Suprapubic skin (tissue), 4 donors: ENCODE measurements at places on chromosomes 5 and 9.

DNA sequence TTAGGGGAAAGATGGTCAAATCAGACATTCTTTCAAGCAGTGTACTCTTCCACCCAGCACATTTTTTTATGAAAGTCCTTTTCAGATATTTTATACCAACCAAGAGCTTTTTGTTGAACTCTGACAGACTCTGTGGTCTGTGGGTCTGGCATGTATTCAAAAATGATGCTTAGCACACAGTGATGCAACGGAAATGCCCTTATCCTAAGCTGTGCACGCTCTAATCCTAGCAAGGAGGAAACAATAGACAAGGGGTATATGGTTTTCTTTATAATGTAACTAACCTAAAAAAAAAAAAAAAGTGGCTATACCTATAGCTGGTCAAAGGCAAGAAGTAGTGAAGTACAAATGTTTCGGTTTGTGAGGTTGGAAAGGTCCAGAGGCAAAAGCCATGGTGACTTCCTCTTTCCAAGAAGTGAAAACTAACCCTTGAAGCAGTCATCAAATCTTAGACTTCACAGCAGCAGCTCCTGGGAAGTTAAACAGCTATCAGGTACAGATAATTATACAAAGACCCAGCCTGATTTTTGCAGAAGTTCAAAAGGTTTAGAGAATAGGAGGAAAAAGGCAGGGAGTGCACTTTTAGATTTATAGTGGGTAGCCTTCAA, 82.5 kb downstream of the SEMA6A start:
- DNase-seq, result no peak
- no peak overlapping the region for H3K27ac ChIP-seq
- no peaks in the 10 kb centered on the region for H3K27me3 ChIP-seq
- H3K36me3 ChIP-seq, result peaks cover 42% of the 10 kb centered on the region
- no peak overlapping the region for H3K4me3 ChIP-seq
- no peaks in the 10 kb centered on the region for H3K4me1 ChIP-seq

- H3K27ac ChIP-seq, result no peak overlapping the region
- no peak for DNase-seq
- H3K4me3 ChIP-seq, result no peak overlapping the region
- H3K27me3 ChIP-seq, result no peaks in the 10 kb centered on the region
Observed at GRCh38 chr9:115862021-115862420, 291.6 kb upstream of the PAPPA start.

GRCh38 chr5:148801682-148802276, 24.6 kb upstream of the ADRB2 start:
- DNase-seq, result no peak
- no peak overlapping the region for H3K27ac ChIP-seq
- H3K4me3 ChIP-seq, result no peak overlapping the region
- no peaks in the 10 kb centered on the region for H3K27me3 ChIP-seq
- no peaks in the 10 kb centered on the region for H3K36me3 ChIP-seq

GRCh38 chr5:116859666-116860320, 285.2 kb upstream of the SEMA6A start:
- no peak for DNase-seq
- H3K4me3 ChIP-seq, result no peak overlapping the region
- no peaks in the 10 kb centered on the region for H3K36me3 ChIP-seq
- H3K27me3 ChIP-seq, result no peaks in the 10 kb centered on the region
- H3K27ac ChIP-seq, result no peak overlapping the region

GRCh38 chr5:139903450-139903794, 107.8 kb downstream of the PSD2 start:
- H3K4me3 ChIP-seq, result peak overlapping the region; percentile 57
- H3K27me3 ChIP-seq, result peaks cover 28% of the 10 kb centered on the region
- H3K36me3 ChIP-seq, result no peaks in the 10 kb centered on the region
- H3K27ac ChIP-seq, result no peak overlapping the region

DNA sequence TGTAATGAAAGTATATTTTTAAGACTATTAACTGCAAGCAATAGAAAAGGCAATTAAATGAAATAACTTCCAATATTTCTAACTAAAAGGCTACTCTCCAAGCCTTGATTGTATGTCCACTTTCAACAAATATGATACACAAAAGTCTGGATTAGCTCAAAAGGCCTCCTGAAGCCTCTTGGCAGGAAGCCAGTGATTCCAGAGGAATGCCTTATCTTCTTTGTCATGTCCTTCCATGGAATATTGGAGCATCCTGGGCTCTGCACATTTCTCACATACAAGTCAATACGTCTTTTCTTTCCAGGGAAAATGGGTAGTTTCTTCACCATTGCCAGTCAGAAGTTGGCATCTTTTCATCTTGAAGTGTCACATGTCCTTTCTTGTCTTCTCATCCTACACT, 357.8 kb downstream of the KDM4C start:
- no peak overlapping the region for H3K27ac ChIP-seq
- peaks cover 6% of the 10 kb centered on the region for H3K36me3 ChIP-seq
- peaks cover 6% of the 10 kb centered on the region for H3K4me1 ChIP-seq

DNA sequence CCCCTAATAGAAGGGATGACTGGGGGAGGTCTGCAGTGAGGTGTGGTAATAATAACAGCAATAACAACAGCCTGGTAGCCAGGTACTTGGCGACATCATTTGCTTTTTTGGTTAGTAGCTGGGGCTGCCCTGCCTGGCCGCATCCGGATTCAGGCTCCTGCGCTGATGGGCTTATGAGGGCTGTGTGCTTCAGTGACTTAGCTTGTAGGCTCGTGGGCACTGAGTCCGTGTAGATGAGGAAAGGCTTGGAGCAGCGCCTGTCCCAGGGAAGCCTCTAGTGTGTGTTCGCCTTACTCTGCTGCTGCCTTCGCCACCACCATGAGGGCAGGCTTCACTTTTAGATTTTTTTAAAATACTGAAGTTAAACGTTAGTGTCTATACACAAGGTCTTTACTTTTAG, 4.5 kb downstream of the NDUFS6 start:
- H3K27me3 ChIP-seq, result no peaks in the 10 kb centered on the region
- no peak for DNase-seq
- no peak overlapping the region for H3K27ac ChIP-seq
- H3K36me3 ChIP-seq, result peaks cover 69% of the 10 kb centered on the region
- no peak overlapping the region for H3K4me3 ChIP-seq

DNA sequence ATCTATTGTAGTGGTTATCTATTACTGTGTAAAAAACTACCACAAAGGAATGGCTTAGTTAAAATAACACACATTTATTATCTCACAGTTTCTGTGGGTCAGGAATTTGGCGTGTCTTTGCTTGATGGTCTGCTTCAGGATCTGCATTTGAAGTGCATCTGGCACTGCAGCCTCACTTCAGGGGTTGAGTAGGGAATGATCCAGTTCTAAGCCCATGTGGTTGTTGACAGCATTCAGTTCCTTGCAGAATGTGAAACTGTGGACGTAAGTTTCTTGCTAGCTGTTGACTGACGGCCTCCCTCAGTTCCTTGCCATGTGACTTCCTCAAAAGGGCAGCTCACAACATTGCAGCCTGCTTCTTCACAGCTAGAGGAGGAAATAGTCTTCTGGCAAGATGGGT, 2.1 kb upstream of the OGN start:
- no peaks in the 10 kb centered on the region for H3K36me3 ChIP-seq
- no peak for DNase-seq
- peak overlapping the region; percentile 16 for H3K27ac ChIP-seq
- no peak overlapping the region for H3K4me3 ChIP-seq

- peaks cover 5% of the 10 kb centered on the region for H3K36me3 ChIP-seq
- no peaks in the 10 kb centered on the region for H3K4me1 ChIP-seq
- no peak overlapping the region for H3K27ac ChIP-seq
- no peaks in the 10 kb centered on the region for H3K27me3 ChIP-seq
Observed at GRCh38 chr9:137353223-137354152, 51.4 kb upstream of the NRARP start.

DNA sequence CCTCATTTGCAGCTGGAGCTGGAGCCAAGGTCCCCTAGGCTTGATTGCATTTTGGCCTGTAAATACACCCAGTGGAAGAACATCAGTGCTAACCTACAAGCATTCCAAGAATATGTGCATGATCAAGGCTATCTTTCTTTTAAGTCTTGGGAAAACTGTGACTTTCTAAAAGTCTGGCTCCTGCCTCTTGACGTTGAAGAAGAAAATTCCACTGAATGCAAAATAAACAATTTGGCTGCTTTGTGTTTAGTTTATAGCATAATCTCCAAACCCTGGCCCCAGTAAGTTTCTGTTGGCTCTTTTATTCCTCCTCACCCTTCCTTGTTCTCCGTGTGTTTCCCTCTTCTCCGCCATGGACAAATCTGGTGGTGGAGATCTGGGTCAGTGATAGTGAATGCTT, 109.3 kb upstream of the TLE1 start:
- H3K4me1 ChIP-seq, result no peaks in the 10 kb centered on the region
- no peak overlapping the region for H3K27ac ChIP-seq
- H3K27me3 ChIP-seq, result no peaks in the 10 kb centered on the region
- no peak for DNase-seq

- no peak overlapping the region for H3K4me3 ChIP-seq
- peak overlapping the region; percentile 74 for H3K27ac ChIP-seq
- peaks cover 40% of the 10 kb centered on the region for H3K4me1 ChIP-seq
- H3K36me3 ChIP-seq, result peaks cover 37% of the 10 kb centered on the region
- no peaks in the 10 kb centered on the region for H3K27me3 ChIP-seq
Observed at GRCh38 chr5:151264113-151264512, 11.1 kb downstream of the GM2A start.

- H3K36me3 ChIP-seq, result no peaks in the 10 kb centered on the region
- no peak overlapping the region for H3K4me3 ChIP-seq
- H3K27ac ChIP-seq, result no peak overlapping the region
Observed at GRCh38 chr5:66553916-66554575, 42.1 kb upstream of the MAST4 start.

GRCh38 chr5:157994906-157995519, 136.1 kb upstream of the CLINT1 start:
- peak; percentile 81 for DNase-seq
- H3K27ac ChIP-seq, result no peak overlapping the region
- no peaks in the 10 kb centered on the region for H3K27me3 ChIP-seq
- H3K4me3 ChIP-seq, result no peak overlapping the region
- peaks cover 5% of the 10 kb centered on the region for H3K4me1 ChIP-seq
- no peaks in the 10 kb centered on the region for H3K36me3 ChIP-seq

- no peak for DNase-seq
- H3K27me3 ChIP-seq, result no peaks in the 10 kb centered on the region
Observed at GRCh38 chr9:97563458-97564135, 62.1 kb downstream of the TMOD1 start.

- H3K36me3 ChIP-seq, result no peaks in the 10 kb centered on the region
- no peak overlapping the region for H3K27ac ChIP-seq
- H3K27me3 ChIP-seq, result peaks cover 3% of the 10 kb centered on the region
Observed at GRCh38 chr5:177105691-177106476, 19.2 kb downstream of the FGFR4 start.

- H3K4me1 ChIP-seq, result no peaks in the 10 kb centered on the region
- no peaks in the 10 kb centered on the region for H3K27me3 ChIP-seq
- H3K4me3 ChIP-seq, result no peak overlapping the region
- no peaks in the 10 kb centered on the region for H3K36me3 ChIP-seq
- H3K27ac ChIP-seq, result no peak overlapping the region
- no peak for DNase-seq
Observed at GRCh38 chr9:121383715-121384114, 13.7 kb upstream of the STOM start.

- H3K27me3 ChIP-seq, result no peaks in the 10 kb centered on the region
- H3K4me1 ChIP-seq, result no peaks in the 10 kb centered on the region
- H3K27ac ChIP-seq, result no peak overlapping the region
- DNase-seq, result no peak
- no peak overlapping the region for H3K4me3 ChIP-seq
Observed at GRCh38 chr5:24535646-24536045, 109.1 kb downstream of the CDH10 start.

- peak overlapping the region; percentile 46 for H3K27ac ChIP-seq
- H3K27me3 ChIP-seq, result no peaks in the 10 kb centered on the region
- DNase-seq, result no peak
- H3K4me3 ChIP-seq, result peak overlapping the region; percentile 74
Observed at GRCh38 chr5:177453852-177454396, 7.3 kb downstream of the PRR7 start.

DNA sequence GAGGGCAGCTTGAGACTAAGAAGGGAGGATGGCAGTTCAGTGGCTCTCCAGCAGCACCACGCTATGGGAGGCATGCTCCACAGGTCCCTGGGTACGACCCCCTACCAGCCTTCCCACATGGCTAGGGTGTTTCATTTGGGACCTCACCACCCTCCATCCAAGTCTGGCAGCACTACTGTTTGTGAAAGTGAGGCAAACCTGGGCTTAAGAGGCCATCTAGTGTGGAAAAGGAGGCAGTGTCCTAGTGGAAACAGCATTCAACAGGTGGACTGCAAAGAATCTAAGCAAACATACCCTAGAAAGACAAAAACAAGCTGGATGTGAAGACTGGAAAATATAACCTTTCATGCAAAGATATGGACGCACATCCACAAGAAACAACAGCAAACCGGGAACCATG, 4.8 kb upstream of the C5orf47 start:
- no peak overlapping the region for H3K4me3 ChIP-seq
- H3K36me3 ChIP-seq, result no peaks in the 10 kb centered on the region
- no peak overlapping the region for H3K27ac ChIP-seq
- H3K27me3 ChIP-seq, result peaks cover 15% of the 10 kb centered on the region
- H3K4me1 ChIP-seq, result no peaks in the 10 kb centered on the region

DNA sequence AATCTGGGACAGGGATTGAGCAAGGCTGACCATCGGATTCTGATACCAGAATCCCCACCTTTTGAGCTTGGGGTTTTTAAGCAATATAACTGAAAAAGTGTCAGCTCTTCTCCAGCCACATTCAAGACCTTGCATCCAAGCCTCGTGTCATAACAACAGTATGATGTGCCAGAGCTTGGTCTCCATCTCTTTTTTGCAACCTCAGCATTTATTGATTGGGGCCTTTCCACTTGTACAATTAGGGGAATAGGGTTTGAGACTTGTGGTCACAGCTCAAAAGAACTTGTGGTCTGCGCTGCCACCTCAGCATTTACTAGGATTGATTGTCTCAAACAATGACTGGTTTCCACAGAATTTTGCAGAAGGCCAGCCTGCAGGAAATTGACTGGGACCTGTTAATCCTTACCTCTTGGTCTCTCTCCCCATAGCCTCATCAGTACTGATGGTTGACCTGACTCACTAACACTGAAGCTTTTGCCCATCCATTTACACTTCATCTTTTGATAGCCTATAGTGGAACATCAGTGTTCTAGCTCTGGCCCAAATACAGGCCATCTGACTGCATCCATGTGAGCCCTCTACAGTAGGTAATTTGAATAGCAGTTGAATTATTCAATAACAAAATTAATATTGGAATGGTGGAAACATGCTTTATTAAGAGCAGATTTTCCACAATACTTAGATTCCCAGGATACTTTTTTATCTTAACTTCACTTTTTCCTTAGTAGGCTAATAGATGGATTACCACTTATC, 381.6 kb upstream of the PRR16 start:
- no peaks in the 10 kb centered on the region for H3K4me1 ChIP-seq
- no peak for DNase-seq
- H3K4me3 ChIP-seq, result no peak overlapping the region
- no peak overlapping the region for H3K27ac ChIP-seq
- no peaks in the 10 kb centered on the region for H3K36me3 ChIP-seq
